Vagina (tissue), 2 donors: ENCODE measurements at places on chromosomes 7 and 10. TPM values are rescaled to one million over a fixed set of nuclear protein-coding genes. Genes with fewer than 3 reads are reported as not detected.

DNA sequence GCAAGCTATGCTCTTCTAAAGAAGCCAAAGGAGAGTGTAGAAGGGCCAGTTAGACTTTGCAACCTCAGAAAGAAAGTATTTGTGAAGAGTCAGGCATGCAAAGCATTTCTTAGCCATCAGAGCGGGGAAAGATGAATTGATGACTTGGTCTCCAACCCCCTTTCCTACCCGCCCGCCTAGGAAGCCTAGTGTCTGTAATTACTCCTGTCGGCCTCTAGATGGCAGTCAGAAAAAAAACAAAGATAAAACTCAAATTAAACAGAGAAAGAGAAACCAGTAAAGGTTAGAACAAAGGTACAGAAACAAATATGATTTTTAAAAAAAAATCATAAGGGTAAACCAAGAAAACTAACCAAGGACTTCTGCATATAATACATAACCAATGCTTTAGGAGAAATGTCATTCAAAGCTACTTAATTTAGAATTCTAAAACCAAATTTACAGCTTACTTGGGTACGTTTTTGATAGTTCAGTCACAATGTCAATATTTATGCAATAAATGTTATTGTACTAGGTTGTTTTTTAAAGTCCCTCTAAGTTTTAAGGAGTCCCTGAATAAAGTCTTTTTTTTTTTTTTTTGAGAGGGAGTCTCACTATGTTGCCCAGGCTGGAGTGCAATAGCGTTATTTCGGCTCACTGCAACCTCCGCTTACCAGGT lies 97.6 kb downstream of the LYZL1 start:
- H3K27me3 ChIP-seq, result no peaks in the 10 kb centered on the region
- no peaks in the 10 kb centered on the region for H3K4me1 ChIP-seq
- no peak overlapping the region for H3K27ac ChIP-seq
- H3K4me3 ChIP-seq, result no peak overlapping the region
- no peak for DNase-seq
- H3K36me3 ChIP-seq, result no peaks in the 10 kb centered on the region

EPHA1 gene
- 51.3 TPM for total RNA-seq

DNA sequence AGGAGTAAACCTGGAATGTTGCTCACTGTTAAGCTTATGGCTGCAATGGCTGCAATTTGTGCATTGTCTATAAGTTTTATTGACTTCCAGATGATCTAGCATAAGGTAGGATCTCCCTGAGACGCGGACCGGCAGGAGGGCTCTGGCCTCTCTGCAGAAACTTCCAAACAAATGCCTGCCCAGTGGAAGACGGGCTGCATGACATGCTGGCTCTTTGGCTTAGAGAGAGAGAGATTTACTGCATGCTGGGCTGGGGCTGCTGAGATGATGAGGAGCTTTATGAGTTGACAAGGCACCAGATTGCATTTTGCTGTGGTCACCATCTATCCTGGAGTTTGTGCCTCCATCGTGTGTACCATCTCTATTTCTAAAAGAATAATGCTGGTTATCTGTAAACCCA lies 193.2 kb downstream of the GALNT17 start:
- H3K4me3 ChIP-seq, result no peak overlapping the region
- no peak for DNase-seq
- no peaks in the 10 kb centered on the region for H3K27me3 ChIP-seq
- no peaks in the 10 kb centered on the region for H3K4me1 ChIP-seq

- H3K27ac ChIP-seq, result no peak overlapping the region
- H3K27me3 ChIP-seq, result no peaks in the 10 kb centered on the region
- no peak for DNase-seq
- no peak overlapping the region for H3K4me3 ChIP-seq
- no peaks in the 10 kb centered on the region for H3K36me3 ChIP-seq
These were observed 820.1 kb upstream of the SORCS1 start for GRCh38 chr10:107984581-107984980.

DNA sequence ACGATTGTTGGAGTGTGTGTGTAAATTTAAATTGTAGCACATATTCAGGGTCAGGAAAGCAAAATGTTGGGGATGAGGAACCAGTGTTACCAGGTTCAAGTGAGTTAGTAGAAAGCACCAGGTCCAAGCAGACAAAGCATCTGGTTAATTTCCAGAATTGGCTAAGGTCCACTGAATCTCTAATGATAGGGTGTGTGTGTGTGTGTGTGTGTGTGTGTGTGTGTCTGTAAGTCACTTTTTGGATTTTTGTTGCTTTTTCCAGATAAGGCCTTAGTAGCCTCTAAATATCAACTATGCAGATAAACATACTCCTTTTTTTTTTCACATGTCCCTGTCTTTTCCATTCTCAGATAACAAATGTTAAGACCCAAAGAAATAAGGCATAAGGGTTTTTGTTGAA lies 36.6 kb upstream of the FMC1 start:
- no peak overlapping the region for H3K27ac ChIP-seq
- H3K27me3 ChIP-seq, result no peaks in the 10 kb centered on the region
- no peaks in the 10 kb centered on the region for H3K4me1 ChIP-seq
- H3K36me3 ChIP-seq, result no peaks in the 10 kb centered on the region
- no peak for DNase-seq
- H3K4me3 ChIP-seq, result no peak overlapping the region

PDLIM1 gene
- total RNA-seq, result 181 TPM

GRCh38 chr7:26182283-26182682 lies 18.3 kb downstream of the HNRNPA2B1 start:
- no peaks in the 10 kb centered on the region for H3K4me1 ChIP-seq
- no peaks in the 10 kb centered on the region for H3K36me3 ChIP-seq
- H3K27ac ChIP-seq, result no peak overlapping the region
- no peak for DNase-seq
- H3K4me3 ChIP-seq, result no peak overlapping the region

DNA sequence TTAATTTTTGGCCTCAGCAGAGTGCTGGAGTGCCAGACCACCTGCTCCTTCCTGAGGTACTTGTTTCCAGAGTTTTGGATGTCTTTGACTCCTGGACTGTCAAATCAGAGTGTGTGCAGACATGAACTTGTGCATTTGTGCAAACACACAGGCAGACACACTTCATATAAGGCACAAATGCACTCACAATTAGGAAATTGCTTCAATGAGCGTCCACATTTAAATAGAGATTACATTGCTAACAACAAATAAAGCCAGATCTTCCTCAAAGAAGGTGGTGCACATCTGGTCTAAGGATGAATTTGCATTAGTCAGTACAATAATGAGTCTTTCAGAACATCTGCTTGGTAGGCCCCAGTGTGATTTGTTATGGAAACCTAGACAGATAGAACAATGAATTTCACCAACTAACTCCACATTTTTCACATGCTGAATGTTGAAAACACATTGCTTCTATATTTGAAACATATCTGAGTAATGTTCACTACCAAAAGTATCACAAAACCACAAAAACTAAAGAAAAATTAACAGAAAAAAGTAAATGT lies 266.7 kb upstream of the INHBA start:
- no peaks in the 10 kb centered on the region for H3K27me3 ChIP-seq
- H3K4me3 ChIP-seq, result no peak overlapping the region
- no peaks in the 10 kb centered on the region for H3K36me3 ChIP-seq
- no peak for DNase-seq

DNA sequence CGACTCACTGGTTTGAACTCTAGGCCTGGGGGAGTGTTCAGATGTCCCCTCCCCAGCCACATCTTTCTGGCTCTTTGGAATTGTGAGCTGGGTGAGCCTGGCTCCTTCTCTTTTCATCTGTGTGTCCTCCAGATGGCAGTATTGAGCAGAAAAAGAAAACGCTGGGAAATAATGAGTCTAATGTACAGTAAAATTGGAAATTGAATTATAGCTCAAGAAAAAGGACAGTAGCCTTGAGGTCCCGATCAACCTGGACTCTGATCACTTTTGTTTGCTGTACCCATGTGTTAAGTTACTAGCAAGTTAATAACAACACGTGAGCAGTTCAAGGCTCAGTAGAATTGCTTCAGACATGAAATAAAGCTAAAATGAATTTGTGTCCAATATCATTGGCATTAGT lies 77.9 kb downstream of the SNX10 start:
- no peak overlapping the region for H3K27ac ChIP-seq
- no peaks in the 10 kb centered on the region for H3K27me3 ChIP-seq
- H3K36me3 ChIP-seq, result no peaks in the 10 kb centered on the region
- H3K4me1 ChIP-seq, result no peaks in the 10 kb centered on the region
- DNase-seq, result no peak

DNA sequence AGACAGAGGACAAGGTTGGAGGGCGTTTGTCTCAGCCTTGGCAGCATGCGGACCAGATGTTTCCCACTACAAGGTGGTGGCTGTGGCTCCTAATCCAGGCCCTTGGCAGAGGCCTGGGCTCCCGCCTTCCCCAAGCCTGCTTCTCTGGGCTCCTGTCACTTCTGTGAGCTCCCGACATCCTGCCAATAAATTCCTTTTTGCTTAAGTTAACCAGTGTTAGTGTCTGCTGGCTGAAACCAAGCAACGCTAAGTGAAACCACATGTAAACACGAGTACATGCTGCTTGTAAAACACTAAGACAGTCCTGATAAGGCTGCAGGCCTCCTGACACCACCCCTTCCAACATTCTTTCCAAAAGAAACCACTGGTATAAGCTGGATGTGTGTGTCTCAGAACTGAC lies 263.6 kb upstream of the ZMIZ1 start:
- peaks cover 87% of the 10 kb centered on the region for H3K4me1 ChIP-seq
- no peak overlapping the region for H3K4me3 ChIP-seq
- peak overlapping the region; percentile 81 for H3K27ac ChIP-seq
- no peak for DNase-seq

DNA sequence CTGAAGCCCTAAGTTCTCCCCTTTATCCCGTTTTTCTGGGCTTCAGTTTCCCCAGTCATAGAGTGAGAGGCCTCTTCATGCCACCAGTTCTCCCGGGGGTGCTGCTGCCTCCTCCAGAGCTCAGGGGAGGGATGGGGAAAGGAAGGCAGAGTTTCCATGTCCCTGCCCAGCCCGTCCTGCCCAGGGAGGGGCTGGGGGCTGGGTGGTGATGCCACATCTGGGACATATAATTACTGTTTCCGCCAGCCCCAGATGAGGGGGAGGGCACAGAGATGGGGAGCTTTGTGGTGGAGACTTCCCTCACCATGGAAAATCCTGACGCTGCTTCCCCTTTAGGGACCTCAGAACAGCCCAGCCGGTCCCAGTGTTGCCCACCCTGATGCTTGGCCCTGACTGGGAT lies 4.1 kb downstream of the AQP1 start:
- H3K27me3 ChIP-seq, result no peaks in the 10 kb centered on the region
- H3K4me1 ChIP-seq, result peaks cover 28% of the 10 kb centered on the region
- H3K4me3 ChIP-seq, result peak overlapping the region; percentile 44
- no peak for DNase-seq
- no peaks in the 10 kb centered on the region for H3K36me3 ChIP-seq
- H3K27ac ChIP-seq, result peak overlapping the region; percentile 63

GRCh38 chr7:22586786-22587140 lies 86.8 kb upstream of the STEAP1B start:
- no peaks in the 10 kb centered on the region for H3K27me3 ChIP-seq
- peaks cover 13% of the 10 kb centered on the region for H3K4me1 ChIP-seq
- H3K36me3 ChIP-seq, result no peaks in the 10 kb centered on the region
- H3K27ac ChIP-seq, result no peak overlapping the region

DNA sequence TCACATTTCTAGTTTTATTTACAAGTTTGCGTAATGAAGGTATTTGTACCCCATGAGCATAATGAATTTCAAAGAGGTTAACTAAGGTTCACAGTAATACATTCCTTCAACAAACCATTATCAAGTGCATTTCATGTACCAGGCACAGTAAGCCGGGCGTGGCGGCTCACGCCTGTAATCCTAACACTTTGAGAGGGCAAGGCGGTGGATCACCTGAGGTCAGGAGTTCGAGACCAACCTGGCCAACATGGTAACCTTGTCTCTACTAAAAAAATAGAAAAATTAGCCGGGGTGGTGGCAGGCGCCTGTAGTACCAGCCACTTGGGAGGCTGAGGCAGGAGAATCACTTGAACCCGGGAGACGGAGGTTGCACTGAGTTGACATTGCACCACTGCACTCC lies 4.3 kb upstream of the EIF3A start:
- H3K27ac ChIP-seq, result no peak overlapping the region
- no peak overlapping the region for H3K4me3 ChIP-seq
- H3K27me3 ChIP-seq, result no peaks in the 10 kb centered on the region
- H3K36me3 ChIP-seq, result no peaks in the 10 kb centered on the region

KIAA1217 gene
- 54.3 TPM for total RNA-seq

DNA sequence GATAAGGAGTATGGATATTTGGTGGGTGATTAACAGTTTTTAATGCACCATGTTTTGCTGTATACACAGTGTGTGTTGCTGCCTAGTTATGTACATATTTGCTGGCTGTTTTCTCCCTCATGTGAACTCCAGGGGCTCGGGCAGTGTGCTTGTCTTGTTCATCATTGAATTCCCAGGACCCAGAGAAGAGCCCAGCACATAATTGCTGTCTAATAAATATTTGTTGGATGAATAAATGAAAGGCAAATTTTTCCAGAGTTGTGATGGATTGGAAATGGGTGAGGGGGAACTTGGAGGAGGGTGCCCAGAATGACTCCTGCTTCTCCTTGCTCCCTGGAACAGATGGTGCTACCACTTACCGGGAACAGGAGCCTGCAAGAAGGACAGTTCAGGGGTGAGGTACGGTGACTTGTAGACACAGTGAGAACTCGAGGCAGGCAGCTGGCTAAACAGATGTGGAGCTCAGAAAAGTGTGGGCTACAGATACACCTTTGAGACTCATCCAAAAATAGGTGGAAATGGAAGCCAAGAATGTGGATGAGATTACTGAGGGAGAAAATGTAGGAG lies 586.8 kb upstream of the MGMT start:
- H3K27me3 ChIP-seq, result no peaks in the 10 kb centered on the region
- no peaks in the 10 kb centered on the region for H3K36me3 ChIP-seq
- peaks cover 5% of the 10 kb centered on the region for H3K4me1 ChIP-seq
- no peak overlapping the region for H3K27ac ChIP-seq
- no peak overlapping the region for H3K4me3 ChIP-seq

GRCh38 chr7:36806891-36807290 lies 82.6 kb upstream of the AOAH start:
- no peak overlapping the region for H3K4me3 ChIP-seq
- H3K4me1 ChIP-seq, result no peaks in the 10 kb centered on the region
- DNase-seq, result no peak
- H3K27me3 ChIP-seq, result no peaks in the 10 kb centered on the region
- no peaks in the 10 kb centered on the region for H3K36me3 ChIP-seq

- DNase-seq, result no peak
- H3K27me3 ChIP-seq, result no peaks in the 10 kb centered on the region
- no peak overlapping the region for H3K27ac ChIP-seq
- H3K36me3 ChIP-seq, result no peaks in the 10 kb centered on the region
- no peak overlapping the region for H3K4me3 ChIP-seq
These were observed 608.4 kb upstream of the KCND2 start for GRCh38 chr7:119664601-119665000.

DNA sequence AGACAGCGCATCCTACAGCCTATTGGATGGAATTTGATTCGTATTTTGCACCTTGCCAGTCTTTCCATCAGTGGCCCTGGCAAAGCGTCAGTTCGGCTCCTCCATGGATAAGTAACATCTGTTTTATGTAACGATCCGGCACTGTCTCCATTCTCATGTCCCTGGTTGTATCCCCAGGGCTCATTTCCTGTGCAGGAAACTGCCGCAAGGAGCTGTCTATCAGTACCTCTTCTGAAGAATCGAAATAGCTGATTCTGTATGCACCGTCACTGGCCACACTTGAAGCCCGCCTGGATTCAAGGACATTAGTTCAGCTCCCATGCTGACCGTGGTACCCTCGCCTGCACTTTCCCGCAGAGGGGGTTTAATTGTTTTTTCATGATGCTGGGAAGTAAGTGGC lies 53.1 kb upstream of the NPS start:
- H3K27me3 ChIP-seq, result no peaks in the 10 kb centered on the region
- no peak for DNase-seq
- H3K27ac ChIP-seq, result no peak overlapping the region
- H3K4me1 ChIP-seq, result no peaks in the 10 kb centered on the region
